ENCODE measurements at places on chromosomes 4 and X. TPM values are rescaled to one million over a fixed set of nuclear protein-coding genes. Genes with fewer than 3 reads are reported as not detected.

- DNase-seq: no peak
Observed at GRCh38 chr4:53005149-53005546, 143.0 kb downstream of the RASL11B start.

DNA sequence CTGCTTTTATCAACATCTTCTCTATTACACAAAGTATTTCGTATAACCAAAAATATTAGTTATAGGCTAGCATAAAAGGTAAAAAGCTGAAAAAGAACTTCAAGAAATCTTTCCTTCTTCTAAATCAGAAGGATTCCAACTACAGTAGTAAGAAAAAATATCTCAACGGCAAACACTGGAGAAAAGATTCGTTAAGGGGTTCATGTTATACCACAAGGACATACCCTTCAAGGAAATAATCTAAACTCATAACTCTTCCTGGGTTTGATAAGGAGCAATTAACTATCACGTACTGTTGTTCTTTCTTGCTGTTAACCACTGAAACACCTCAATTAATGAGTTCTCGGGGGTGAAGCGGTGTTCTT lies 1.5 kb downstream of the SMIM14 start:
- no peak for DNase-seq

GRCh38 chr4:86928400-86929255 lies 6.2 kb upstream of the AFF1 start:
- no peak for DNase-seq

The NHS gene
- total RNA-seq: 28.9 TPM

- DNase-seq: no peak
Observed at GRCh38 chr4:106892786-106893185, 143.3 kb downstream of the DKK2 start.

GRCh38 chr4:7463566-7464258 lies 29.0 kb upstream of the PSAPL1 start:
- no peak for DNase-seq

The NDUFA1 gene
- total RNA-seq: 114 TPM

GRCh38 chrX:133300591-133300990 lies 82.4 kb upstream of the TFDP3 start:
- no peak for DNase-seq

DNA sequence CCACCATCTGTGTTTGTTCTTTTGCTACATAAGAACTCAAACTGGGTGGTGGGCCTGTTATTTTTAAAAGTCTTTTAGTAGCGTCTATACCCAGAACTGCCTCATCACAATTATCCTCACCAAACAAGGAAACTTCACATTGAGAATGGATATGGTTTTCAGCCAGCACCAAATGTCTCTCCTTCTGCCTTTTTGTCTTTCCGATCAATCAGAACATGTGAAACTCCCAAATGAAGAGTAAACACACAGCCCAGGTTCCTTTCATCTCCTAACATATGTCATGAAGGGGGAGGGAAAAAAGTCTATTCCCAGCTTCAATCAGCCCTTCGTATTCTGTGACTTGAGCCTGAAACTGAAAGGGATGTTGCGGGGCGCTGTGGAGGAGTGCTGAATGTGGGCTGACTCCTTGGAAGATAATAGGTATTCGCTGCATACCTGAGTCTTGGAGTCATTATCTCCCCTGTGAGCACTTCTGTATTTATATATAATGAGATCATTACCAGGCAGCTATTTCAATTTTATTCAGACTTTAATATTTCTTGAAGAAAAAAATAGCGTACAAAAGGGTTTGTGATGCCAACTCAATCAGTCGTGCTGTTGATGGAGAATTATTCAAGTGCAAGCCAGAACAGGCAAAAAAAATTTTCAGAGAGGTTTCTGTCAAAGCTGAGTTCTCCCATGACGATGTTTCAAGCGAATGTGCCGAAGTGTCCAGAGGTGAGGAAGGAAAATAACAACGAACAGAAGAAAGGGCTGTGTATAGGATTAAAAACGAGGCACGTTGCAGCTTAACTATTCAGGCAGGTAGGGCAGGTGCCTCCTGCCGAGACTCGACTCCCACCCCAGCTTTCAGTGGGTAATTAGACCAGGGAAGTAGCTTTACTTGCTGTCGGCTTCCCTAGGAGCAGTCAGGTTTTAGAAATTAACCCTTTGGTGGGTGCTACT lies 163.9 kb upstream of the NOCT start:
- peak; percentile 75 for DNase-seq

DNA sequence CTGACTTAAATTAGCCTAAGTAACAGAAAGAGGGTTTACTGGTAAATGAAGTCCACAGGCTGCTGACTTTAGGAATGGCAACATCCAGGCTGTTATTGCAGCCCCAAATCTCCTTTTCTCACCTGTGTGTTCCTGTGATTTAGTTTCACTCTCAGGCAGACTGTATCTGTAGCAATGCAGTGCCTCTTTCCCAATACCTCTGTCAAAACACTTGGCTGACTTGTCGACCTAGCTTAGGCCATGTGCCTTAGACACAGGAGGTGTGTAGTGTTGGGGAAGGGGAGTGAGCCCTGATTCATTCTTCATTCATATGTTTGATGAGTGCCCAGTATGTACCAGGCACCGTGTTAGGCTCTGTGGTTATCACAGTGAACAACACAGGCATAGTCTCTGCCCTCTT lies 46.9 kb downstream of the JADE3 start:
- no peak for DNase-seq

DNA sequence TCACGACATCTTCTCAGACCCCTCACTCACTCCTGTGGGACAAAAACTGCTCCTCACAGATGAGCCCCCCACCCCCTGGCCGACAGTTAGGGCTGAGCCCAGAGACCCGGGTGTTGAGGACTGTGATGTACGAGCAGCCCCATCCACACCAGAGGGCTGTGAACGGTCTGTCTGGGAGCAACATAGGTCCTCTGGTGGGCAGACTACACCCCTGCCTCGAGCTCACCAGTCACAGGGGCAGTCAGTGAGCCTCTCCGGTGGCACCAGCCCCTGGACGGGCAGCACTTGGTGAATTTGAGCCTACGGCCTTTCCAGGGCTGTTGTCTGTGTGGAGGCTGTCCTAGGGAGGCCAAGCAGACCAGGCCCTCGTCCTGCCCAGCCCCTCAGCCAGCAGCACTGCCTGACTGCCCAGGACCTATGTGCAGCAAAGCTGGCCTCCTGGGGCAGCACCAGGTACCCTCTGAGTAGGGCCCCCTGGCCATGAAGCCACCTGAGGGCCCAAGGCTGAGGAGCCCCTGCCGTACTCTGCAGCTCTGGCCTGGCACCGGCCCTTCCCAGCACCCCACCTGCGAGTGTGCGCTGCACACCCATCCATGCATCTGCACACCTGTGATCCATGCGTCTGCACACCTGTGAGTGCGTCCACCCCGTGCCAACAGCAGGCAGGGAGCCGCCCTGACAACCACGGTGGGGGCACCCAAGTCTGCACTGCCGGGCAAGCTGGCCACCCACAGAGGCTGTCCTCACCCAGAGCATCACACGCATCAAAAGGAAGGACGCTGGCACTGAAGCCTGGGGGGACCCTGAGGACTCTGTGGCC lies 111.6 kb upstream of the NKX1-1 start:
- no peak for DNase-seq

DNA sequence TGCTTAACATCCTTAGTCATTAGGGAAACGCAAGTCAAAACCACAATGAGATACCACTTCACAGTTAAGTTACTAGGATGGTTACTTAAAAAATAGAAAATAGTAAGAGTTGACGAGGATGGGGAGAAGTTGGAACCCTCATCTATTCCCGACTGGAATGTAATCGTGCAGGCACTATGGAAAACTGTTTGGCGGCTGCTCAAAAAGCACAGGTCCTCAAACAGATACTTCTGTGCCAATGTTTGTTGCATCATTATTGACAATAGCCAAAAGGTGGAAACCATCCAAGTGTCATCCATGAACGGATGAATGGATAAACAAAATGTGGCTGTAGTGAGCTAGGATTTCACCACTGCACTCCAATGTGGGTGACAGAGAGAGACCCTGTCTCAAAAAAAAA lies 11.7 kb downstream of the CTAG1B start:
- DNase-seq: no peak

The FGD1 gene
- 4.7 TPM for total RNA-seq

DNA sequence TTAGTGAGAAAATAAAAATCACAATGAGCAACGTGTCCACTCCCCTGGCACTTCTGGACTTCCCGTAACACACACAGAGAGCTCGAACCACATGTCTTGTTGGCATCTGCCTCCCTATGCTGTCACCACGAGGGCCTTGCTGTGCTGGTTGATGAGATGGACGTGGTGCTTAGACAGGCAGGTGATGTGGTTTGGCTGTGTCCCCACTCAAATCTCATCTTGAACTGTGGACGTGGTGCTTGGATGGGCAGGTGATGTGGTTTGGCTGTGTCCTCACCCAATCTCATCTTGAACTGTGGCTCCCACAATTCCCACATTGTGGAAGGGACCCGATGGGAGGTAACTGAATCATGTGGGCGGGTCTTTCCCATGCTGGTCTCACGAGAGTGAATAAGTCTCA lies 40.0 kb downstream of the FGFRL1 start:
- DNase-seq: no peak

DNA sequence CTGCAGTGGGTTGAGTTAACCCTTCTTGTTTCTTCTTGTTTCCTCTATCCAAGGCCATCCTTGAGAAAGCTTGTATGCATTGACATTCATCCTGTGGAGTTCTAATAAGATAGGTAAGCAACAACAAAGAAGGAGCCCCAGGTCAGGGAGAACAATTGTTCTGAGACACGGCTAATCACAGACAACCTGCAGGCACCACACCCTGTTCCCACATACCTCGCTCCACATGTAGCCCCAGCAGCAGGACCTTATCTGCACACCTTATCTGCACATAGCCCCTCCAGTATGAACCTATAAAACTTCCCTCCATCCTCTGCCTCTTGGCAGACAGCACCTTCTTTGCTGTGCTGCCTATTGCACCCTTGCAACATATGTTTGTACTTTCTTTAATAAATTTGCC lies 129.1 kb downstream of the MSL3 start:
- DNase-seq: no peak

GRCh38 chrX:39755143-39756032 lies 342.4 kb downstream of the BCOR start:
- DNase-seq: peak; percentile 95

DNA sequence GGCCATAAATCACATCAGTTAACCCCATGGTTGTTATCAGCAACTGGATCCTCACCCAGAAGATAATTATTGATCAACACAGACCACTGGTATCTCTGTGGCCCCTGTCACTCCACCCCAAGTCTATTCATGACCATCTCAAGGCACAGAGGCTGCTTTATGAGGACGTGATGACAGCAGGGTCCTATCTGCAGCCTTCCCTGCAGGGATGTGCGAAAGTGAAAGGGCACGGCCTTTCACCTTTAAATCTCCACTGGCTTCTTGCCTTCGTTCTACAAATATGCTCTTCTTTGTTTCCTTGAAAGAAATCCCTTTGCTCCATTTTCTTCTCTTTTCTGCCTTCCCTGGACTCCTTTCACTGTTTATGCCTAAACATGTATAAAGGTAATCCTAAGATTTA lies 170.6 kb upstream of the EDNRA start:
- DNase-seq: no peak

DNA sequence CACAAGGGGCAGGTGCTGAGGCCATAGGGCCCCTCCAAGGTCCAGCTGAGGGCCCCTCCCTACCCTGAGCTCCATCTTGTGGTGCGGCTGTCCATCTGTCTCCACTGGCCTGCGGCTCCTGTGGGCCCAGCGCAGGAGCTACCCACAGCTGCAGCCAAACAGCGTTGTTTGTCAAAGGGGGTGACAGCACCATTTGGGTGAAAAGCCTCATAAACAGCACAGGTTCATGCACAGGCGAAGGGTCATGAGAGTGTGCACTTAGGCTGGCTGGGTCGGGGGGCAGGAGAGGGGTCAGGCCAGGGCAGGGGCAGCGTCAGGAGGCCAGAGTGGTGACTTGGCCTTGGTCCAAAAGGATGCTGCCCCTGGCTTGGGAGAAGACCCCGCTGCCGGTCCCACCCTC lies 32.3 kb downstream of the BLOC1S4 start:
- no peak for DNase-seq

The CFAP99 gene
- total RNA-seq: 1.7 TPM

DNA sequence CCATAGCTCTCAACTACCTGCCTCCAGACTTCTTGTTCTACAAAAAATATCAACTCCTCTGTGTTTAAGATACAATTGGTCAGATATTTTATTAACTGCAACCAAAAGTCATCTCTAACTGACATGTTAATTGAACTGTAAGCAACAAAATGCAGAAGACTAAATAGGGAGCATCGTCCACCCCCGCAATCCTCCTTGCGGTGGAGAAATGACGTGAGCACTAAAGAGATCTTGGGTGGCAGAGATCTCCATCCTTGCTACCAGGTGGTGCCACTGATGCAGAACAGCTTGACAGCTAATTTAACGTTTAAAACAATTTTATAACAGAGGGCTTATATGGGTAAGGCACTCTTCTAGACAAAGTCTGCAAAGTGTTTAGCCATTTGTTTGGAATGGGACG lies 164.4 kb upstream of the FTHL17 start:
- DNase-seq: no peak

DNA sequence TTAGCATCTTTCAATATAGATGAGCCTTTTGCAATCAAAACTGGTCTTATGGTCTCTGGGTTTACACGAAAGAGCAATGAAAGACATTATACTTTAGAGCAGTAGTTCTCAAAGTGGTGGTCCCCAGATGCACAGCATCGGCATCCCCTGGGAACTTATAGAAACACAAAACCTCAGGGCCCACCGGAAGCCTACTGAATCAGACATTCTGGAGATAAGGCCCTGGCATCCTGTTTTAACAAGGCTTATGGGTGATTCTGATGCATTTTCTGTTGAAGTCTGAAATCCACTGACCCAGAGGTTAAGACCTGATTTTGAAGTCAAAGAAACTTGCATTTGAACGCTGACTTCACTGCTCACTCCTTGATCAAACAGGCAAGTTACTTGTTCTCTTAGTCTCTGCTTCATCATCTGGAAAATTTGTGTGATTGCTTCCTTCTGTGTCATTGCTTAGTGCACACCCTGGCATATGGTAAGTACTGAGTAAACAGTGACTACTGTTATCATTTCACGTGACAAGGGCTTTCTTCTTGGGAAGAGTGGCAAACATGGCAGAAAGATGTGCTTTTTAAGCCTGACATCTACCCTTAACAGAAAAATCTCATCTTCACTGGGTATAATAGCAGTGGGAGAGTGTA lies 14.5 kb downstream of the CHRNA9 start:
- DNase-seq: no peak

- DNase-seq: no peak
Observed at GRCh38 chr4:78585633-78586032, 34.1 kb downstream of the ANXA3 start.

GRCh38 chr4:152063621-152064240 lies 302.9 kb upstream of the GATB start:
- DNase-seq: peak; percentile 68
